ENCODE measurements at places on chromosomes 6 and 20.

DNA sequence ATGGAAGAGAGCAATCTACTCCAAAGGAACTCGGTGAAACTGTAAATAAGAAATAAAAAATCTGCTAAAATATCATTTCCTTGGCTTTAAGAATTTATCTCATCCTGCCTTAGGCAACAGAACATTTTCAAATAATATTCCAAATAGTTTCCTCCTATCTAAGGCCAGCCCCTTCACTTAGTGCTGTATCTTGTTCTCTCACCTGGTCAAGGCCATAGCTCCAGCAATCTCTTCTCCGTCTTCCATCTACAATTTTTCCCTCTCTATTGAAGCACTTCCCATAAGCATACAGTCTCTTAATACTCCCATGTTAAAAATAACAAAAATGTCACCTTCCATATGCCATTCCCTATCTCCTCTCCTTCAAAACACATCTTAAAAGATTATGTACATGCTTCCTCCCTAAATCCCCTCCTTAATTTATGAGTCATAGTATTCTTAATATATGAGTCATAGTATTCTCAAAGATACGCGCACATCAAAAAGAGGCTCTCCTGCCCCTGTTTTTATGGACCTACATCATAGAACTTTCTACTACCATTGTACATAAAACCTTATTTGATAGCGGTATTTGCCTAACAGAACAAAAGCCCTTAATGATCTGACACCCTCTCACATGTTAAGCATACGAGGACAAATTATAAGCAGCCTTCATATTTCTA, 146.9 kb downstream of the PDE10A start:
- no peak for DNase-seq

DNA sequence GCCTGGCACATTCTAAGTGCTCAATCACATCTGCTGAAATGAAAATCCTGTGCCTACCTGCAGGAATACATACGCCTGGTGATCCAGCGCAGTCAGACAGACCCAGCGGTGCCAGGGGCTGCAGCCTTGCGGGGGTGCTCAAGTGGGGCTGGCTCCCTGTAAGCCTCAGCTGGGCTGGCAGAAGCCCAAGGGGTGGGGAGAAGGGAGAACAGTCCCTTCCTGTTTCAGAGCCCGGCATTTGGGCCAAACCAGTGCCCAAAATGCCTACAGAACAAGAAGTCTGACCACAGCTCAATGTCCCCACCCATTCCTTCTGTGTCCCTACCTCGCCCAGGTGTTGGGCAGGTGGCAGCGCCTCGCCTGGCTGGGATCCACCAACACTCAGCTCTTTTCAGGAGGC, 22.6 kb downstream of the KCNK15 start:
- no peak for DNase-seq

GRCh38 chr20:57088436-57088835, 178.0 kb downstream of the BMP7 start:
- DNase-seq = no peak

- DNase-seq = peak; percentile 88
Measured at GRCh38 chr20:34129518-34130162, 17.6 kb upstream of the EIF2S2 start.

- no peak for DNase-seq
Measured at GRCh38 chr6:30601436-30601814, 15.6 kb downstream of the PPP1R10 start.

DNA sequence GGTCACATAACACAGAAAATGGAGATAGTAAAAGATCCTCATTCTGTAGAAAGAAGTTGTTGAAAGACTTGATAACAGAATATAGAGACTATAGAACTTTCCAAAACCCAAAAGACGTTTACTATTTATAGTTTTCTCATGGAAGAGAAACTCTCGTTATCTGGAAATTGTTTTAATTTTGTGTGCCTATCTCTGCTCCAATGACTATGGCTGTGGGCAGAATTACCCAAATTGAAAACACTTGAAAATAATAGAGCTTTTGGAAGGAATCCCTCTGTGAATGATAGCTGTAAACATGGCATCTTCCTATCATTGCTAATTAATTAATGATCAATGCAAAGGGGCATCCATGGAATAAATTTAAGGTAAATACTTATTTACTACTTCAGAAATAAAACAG, at the start of gene DEFB114:
Gene DEFB114, minus strand, starts transcription at position 101 of the 400 bp plus-strand sequence. Its CDS starts 59 bp downstream, at position 42.
- DNase-seq = no peak

DNA sequence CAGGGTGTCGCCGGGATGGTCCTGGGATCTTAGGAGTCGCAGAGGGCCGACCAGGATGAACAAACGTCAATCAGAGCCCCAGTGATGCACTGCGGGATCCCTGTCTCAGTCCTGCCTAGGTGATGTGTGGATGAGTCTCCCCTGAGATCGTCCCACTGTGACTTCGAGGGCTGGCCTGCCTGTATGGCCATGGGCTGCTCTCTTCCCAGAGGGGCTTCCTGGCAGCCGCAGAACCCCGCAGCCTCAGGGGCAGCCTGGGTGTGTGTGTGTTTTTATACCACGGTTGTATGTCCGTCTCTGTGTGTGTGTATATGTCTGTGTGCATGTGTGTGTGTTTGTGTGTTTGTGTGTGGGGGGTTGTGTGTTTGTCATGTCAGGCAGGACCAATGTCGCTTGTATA, 111.6 kb downstream of the MYLK4 start:
- no peak for DNase-seq

DNA sequence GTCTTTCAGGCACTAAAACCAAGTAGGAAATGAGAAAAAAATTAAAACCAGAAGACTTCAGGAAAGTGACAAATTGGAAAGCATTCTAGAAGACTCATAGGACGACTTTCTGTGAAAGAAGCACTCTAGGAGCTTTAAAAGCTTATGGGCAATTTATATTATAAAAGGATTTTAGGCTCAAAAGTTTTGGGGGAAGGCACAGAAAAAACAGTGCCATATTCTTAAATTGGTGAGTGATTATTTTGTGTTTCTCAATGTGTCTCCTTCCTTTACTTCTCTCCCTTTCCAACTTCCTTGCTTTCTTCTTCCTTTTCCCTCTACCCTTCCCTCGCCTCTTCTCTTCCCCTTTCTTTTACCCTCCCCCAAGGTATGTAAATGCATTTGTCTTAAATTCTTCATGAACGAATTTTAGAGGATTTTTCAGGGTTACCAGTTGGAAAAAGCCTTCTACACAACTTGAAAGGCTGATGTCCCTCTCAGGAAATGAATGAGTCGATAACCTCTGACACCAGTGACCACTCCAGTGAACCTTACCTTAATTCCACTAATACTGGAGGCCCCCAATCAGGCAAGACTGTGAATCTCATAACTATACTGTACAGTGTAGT, 2.6 kb upstream of the LIN28B start:
- DNase-seq = no peak

- DNase-seq = no peak
Measured at GRCh38 chr6:170137176-170137891, 153.5 kb downstream of the DLL1 start.

- DNase-seq = no peak
Measured at GRCh38 chr6:113403966-113404595, 453.1 kb upstream of the MARCKS start.

- DNase-seq = no peak
Measured at GRCh38 chr20:52446421-52447224, 255.0 kb upstream of the ZFP64 start.

DNA sequence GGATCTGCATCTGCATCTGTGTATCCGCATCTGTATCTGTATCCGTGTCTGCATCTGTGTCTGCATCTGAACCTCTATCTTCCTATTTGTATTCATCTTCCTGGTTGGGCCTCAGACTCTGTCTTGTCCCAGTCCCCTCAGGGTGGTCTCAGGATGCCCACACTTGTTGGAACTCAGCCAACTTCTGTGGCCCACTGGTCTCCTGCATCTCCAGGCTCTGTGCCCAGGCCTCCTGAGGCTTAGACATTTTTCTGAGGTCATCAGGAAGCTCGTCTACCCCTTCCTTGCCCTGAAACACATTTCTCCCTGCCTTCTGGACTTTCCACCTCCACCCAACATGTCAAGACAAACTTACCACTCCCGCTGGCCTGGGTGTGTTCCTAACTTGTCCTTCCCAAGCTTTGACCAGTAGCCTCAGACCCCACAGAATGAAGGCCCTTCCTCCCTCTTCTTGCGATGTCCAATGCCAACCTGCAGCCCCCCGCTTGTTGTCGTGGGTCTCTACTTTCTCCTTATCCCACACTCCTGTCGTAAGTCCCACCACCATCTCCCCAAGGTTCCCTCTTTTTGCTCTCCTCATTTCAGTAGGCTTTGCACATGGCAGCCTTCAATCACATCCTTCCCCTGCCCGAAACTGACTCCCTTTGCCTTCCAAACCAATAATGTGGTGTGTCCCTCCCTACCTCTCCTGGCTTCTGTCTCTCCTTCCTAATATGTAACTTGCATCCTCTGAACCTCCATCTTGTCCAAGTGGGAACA, 176.5 kb downstream of the DLL1 start:
- DNase-seq = no peak

DNA sequence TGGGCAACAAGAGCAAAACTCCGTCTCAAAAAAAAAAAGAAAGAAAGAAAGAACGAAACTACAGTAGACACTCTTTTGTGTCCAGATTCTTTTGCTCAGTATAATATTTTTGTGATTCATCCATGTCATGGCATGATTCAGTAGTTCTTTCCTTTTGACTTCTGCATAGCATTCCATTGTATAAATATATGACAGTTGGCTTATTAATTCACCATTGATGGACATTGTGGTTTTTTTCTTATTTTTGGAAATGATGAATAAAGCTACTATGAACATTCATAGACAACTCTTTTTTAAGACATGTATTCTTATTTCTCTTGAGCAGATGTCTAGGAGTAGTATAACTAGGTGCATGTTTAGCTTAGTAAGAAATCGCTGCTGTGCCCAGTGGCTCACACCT, 10.3 kb upstream of the IER3 start:
- DNase-seq = no peak

GRCh38 chr20:11084508-11084907, 410.7 kb upstream of the JAG1 start:
- DNase-seq = no peak

GRCh38 chr6:125173341-125174095, 19.9 kb downstream of the TPD52L1 start:
- no peak for DNase-seq
